ENCODE measurements at places on chromosomes 3 and 15.

DNA sequence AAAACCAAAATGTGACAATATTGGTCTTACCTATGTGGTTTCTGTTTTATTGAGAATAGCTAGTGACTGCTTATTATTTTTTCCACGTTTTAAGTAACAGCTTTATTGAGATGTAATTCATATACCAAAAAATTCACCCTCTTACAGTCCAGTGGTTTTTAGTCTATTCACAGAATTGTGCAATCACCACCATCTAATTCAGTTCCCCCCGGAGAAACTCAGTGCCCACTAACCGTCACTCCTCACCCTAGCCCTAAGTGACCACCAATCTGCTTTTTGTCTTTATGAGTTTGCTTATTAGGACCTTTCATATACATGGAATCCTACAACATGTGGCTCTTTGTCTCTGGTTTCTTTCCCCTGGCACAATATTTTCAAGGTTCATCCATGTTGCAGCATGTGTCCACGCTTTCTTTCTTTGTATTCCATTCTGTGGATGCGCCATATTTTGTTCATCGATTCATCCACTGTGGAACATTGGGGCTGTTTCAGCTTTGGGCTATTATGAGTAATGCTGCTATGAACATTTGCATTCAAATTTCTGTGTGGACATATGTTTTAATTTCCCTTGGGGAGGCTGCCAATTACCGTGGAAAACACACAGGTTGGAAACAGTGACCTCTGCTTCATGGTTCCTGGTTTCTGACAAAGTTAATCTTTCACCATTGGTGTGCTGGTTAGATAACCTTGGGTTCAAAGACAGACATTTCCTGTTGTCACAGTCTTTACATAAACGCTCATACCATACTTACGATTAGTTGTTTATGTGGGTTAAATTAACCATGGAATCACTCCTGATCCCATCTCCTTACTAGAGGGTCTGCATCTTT, 3.2 kb upstream of the BCL2L10 start:
- no peak for DNase-seq

GRCh38 chr3:64161481-64161952, 63.7 kb downstream of the PRICKLE2 start:
- DNase-seq: no peak

DNA sequence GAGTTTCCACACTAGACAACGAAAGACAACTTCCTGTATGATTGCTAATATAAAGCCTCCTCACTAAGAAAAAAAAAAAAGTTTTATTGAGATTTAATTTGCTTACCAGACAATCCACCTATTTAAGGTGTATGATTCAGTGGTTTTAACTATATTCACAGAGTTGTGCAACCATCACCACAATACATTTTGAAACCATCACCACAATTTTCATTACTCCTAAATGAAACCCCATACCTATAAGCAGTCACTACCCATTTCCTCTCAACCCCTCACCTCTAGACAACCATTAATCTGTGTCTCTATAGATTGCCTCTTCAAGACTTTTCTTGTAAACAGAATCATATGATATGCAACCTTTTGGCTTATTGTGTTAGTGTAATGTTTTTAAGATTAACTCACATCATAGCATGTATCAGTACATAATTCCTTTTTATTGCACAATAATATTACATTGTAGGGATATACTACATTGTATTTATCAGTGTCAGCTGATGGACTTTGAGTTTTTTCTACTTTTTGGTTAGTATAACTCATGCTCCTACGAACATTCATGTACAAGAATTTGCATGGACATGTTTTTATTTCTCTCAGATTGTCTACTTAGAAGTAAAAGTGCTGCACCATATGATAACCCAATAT, 339.7 kb downstream of the NLGN1 start:
- no peak for DNase-seq

- no peak for DNase-seq
These were observed 328.1 kb upstream of the ATP10A start for GRCh38 chr15:26191193-26191592.

GRCh38 chr3:55797084-55797483, 310.0 kb upstream of the WNT5A start:
- no peak for DNase-seq

DNA sequence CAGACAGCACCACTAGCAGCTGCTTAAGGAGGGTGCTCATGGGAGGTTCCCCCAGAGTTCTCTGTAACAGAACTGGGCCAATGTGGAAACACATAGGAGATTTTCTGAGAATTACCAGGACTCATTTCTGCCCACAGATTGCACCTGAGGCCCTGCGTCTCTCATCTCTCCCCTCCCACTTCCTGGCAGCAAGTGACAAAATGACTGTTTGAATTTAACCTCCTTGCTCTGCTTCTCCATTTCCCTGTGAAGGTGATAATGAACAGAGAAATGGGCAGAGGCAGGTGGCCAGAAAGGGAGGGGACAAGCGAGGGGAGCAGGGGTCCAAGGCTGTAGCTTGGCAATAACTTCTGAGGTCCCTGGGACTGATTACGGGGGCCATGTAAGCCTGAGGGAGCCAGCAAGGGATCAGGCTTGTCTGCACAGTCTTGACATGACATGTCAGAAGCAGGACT, 8.0 kb downstream of the EPHB1 start:
- no peak for DNase-seq

DNA sequence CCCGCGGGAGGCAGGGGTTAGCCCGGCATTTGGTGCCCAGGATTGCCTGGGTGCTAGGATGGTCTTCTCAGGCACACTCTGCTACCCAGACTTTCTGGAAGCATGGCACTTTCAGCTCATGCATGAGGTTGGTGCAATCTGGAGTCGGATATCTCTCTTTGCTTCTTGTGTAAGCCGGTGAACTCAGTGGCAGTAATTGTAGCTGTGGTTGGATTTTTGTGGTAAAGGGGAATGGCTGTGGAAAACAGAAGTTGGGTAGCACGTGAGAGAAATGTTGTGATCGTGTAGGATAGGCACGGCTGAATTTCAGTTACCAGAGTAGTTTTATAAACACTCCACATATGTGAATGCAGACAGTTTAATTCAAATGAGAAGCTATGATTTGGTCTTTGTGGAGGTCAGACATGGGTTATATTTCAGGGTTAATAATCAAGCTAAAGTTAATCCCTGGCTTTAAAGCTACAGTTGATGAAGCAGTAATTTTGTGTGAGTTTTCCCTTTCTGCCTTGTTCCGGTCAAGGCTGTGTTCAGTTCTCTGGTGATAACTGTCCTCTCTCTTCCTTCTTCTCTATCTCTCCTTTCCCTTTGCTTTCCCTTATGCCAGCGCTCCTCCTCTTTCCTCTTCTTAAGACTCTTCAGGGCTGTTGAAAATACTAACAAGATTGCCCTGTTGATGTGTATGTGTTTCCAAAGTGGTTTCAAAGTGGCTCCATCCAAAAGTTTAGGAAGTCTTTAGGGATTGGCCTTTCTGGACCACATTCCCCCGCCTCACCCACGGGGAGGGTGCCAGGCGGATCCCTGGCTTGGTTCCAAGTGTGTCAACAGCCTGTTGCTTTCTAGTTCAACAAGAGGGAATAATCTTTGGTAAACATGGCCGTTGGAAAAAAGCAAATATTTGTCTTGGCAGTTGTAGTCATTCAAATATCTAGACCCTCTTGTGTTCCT, 404.6 kb upstream of the C2CD4B start:
- DNase-seq: no peak

DNA sequence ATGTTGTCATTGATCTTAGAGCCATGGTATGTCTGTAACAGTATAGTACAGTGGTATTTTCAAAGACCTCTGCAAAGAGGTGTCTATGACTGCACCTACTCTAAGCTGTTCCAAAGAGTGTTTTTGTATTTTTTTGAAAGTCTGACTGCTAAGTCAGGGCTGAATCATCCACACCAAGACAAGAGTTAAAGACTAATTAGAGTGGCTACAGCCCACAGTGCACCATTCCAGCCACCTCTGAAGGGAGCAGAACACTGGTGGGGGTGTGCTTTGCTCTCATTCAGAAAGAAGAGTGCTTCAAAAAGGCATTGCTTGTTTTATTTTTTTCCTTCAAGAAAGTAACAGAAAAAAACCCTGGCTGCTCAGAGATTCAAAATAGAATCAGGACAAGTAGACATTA, 301.4 kb downstream of the GABRG3 start:
- DNase-seq: no peak
